ENCODE measurements at places on chromosomes 12 and 14.

DNA sequence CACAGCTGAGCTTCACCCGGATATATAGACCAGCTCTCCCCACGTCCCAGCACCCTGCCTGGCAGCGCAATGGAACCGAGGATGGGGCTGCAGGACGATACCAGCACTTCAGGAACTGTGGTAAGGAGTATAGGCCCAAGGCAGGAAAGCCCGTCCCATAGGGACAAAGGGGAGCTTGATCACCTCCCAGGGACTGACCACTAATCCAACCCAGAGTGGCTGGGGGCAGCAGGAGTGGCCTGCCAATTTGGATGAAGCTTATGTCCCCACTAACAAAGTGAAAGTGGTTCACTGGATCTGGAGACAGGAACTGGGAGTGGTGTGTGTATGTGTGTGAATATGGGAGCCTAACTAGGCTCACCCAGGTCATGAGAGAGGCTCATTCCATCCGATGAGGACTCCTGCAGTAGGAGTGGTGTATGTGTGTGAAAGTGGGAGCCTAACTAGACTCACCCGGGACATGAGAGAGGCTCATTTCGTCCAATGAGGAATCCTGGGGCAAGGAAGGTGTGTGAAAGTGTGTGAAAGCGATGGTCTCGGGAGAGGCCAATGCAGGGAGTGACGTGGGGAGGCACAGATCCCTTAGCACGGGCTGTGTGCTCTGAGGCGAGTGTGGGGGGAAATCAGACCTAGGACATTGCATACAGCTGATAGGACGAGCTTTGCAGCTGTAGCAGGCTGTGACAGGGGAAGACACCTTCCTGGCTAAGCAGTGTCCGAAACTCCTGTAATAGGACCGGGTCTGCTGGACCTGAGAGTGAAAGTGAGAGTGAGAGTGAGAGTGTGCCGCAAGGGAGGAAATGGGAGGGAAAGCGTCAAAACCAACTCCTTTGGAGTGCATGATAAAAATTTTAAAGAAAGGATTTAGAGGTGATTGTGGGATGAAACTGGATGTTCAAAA, 25.7 kb downstream of the KLRK1 start:
- DNase-seq = no peak

- DNase-seq = no peak
Measured at GRCh38 chr14:59407246-59408010, 57.8 kb downstream of the GPR135 start.

DNA sequence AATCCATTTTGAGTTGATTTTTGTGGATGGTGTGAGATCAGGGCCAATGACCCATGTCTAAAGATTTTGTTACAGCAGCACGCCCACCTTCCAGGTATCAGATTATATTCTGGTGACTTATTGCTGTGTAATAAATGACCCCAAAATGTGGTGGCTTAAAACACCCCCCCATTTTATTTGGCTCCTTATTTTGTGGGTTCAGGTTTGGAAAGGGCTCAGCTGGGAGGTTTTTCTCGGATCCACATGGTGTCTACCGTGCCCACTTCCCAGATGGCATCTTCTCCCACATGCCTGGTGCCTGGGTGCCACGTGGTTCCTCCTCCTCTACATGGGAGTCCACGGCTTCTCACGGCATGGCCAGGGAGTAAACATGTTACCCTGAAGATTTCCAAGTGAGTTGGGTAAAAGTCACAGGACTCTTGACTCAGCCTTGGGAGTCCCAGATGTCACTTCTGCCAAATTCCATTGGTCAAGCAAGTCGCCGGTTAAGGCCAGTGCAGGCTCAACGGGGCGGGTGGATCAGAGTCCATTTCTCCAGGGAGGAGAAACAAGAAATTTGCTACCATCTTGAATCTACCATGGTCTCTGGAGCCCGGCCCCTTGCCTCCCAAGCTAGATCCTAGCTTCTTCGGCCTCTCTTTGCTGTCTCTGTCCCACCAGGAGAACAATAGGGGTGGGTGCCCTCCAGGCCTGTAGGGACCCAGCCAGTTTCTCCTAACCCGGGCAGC, 214.3 kb downstream of the KIF26A start:
- no peak for DNase-seq

GRCh38 chr14:67951529-67952135, 132.1 kb downstream of the RAD51B start:
- no peak for DNase-seq

DNA sequence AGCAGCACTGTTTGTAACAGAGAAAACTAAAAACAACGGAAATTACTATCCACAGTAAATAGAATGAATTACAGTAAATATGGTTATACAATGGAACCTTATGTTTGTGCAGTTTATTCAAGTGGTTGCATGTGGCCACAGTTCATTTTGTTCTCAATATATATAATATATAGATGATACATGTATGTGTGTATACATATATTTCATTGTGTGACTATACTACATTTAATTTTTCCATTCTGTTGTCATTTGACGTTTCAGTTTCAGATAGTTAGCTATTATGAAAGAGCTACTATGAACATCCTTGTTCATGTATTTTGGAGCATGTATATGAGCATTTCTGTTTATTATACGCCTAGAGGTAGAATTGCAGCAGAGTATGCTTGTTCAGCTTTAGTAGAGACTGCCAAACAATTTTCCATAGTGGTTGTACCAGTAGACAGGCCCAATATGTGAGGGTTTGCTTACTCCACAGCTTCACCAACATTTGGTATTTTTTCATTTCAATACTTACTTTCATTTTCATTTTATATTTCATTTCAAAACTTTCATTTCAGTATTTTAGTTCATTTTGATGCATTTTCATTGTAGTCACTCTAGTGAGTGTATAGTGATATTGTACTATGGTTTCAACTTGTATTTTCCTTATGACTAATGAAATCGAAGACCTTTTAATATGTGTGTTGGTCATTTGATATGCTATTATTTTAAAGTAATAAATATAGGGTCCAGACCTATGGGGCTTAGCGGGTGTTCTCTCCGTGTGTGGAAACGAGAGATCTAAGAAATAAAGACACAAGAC, 141.5 kb upstream of the FGD4 start:
- no peak for DNase-seq

GRCh38 chr14:73142216-73142615, 5.9 kb downstream of the PSEN1 start:
- DNase-seq = no peak

GRCh38 chr14:68791078-68791901, 1.6 kb downstream of the ZFP36L1 start:
- DNase-seq = no peak

DNA sequence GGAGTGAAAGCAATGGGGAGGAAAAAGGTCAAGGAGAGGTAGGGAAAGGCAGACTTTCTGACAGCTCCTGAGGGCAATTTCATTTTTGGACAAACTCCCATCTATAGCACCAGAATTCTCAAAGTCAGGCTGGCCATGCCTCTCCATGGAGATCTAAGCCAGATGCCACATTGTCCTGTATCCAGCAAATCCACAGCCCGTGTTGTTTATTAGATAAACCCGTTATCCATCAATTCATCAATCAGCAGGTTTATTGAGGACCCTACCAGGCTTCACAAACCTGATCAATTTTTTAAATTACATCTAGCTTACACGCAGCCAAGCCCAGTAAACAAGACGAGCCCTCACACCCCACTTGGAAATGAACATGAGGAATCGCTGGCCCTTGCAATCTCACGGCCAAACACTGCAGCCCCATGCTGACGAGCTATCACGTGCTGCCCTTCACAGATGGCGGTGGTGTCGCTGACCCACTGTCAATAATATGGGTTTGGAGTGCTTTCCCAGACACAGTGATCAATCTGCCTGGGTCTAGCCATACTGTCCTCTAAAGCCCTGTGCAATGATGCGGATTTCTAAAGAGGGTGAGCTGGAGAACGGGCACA, 332.9 kb downstream of the DPF3 start:
- no peak for DNase-seq

DNA sequence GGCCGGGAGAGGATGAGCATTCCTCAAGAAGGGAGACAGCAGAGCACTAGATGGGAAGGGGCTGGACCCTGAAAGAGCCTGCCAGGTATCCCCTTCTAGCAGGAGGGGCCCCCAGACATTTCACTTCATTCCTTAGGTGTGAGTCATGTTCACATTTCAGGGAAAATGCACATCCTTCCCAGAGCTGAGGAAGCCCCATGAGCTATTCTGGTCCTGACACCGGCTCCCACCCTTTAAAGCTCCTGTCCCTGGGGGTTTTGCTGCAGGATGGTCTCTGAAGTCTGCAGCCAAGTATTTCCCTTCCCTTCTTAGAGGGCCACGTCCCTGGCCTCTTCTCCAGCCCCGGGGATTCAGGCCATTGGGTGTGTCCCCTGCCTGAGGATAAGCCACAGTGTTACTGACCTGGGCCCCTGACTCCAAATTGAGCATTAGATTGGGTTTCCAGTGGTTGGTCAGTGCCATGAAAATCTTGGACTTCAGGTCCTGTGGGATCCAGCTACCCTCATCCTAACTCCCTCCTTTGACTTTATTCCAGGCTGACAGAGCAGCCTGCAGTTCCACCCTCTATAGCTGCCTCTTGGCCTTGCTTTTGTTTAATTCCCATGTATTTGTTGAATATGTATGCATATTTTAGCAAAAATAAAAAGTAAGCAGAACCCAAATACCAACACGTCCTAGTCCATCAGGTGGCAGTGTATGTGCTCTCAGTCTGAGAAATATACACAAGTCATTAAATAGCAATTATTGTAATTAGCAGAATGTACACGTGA, 267.1 kb downstream of the CACNA1C start:
- DNase-seq = no peak

DNA sequence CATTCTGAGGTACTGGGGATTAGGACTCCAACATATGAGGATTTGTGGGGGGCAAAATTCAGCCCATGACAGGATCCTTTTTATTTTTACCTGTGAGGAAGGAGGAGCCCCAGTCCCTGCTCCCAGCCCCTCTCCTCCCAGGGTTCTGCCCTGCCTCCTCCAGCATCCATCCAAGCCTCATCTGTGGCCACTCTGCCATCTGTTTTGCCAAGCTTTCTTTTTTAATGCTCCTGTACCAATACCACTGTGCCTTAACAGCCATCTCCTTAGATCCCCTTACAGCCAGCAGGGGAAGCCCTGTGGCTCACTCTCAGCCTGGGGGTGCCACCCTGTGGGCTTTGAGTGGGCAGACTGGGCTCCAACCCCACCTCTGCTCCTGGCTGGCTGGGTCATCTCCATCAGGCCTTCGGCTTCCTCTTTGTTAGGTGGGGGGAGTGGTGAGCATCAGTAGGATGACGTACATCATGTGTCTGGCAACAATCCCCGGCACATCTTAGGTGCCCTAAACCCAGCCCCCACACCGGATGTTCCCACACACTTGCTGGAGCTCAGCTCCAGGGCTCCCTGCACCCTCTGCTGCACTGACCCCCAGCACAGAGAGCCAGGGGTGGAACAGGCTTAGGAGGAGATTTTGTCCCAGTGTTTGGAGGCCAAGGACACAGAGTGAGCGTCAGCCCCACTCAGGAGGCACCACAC, 40.2 kb downstream of the CYP46A1 start:
- no peak for DNase-seq

DNA sequence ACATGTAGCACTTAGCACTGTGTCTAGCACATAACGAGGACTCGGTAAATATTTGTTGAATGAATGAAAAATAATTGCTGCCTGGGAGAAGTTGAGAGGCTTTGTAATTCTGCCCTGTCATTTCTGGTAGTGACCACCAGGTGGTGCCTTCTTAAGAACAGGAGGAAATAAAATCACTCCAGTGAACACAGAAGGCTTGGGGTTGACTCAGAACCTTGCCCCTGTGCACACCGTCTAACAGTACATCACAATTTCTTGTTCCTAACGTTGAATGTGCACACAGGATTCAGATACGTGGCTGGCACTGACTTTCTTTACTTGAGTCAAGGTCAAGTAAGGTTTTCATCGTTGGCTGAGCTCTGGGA, 91.8 kb downstream of the RGS6 start:
- DNase-seq = no peak

DNA sequence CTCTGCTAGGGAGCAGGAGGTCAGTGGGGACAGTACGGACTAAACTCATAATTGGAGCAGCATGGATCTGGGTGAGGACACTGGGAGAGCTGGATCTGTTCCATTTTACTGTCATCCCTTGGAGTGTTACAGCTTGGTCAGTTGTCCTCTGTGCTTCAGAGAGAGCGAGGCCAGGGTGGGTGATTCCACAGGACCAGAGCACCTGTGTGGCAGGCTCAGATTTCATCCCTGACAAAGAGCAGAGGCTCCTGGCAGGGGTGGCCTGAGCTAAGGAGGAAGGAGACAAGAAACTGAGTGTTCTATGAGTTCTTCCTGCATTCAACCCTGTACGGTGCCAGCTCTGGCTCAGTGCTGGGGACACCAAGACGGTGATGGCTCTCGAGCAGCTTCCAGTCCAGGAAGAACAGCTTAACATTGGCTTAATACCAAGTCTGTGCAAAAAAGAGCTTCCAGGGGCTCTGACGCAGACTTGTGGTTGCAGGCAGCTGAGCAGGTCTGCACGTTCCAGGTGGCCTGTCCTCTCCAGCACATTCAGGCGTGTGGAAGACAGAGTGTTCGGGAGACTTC, 8.4 kb upstream of the PGF start:
- no peak for DNase-seq

DNA sequence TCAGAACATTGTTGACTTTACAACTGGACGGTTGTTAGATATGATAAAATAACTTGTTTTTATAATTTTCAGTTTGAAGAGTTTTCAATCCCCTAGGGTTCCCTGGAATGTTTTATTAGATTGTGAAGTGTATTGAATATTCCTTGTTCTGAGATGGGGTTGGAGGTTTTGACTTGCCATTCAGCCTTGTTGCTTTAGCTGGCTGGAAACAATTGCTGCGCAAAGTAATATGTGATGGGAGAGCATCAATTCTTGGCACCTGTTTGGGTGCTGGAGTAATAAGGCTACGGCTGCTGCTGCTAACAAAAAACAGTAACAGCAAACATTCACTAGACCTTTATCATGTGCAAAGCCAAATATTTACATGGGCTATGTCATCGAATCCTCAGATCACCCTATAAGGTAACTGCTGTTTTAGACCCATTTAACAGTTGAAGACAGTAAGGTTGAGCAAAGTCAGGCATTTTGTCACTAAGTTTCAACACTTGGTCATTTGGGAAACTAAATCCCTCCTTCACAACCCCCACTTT, 241.0 kb upstream of the TBX3 start:
- no peak for DNase-seq

DNA sequence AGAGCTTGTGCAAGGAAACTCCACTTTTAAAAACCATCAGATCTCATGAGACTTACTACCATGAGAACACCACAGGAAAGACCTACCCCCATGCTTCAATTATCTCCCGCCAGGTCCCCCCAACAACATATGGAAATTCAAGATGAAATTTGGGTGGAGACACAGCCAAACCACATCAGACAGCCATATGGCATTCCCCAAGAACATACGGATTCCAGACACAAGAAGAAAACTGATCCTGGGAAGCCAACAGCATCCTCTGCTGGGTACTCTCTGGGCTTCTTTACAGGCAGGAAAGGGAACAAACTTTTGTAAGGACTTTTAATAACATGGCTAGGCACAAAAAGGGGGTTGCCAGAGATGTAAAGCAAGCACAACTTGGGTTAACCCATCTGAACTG, 127.2 kb downstream of the TMEM132C start:
- no peak for DNase-seq

GRCh38 chr12:19855851-19856250, 416.6 kb downstream of the AEBP2 start:
- DNase-seq = no peak
